ENCODE measurements at places on chromosomes 5 and 9.

DNA sequence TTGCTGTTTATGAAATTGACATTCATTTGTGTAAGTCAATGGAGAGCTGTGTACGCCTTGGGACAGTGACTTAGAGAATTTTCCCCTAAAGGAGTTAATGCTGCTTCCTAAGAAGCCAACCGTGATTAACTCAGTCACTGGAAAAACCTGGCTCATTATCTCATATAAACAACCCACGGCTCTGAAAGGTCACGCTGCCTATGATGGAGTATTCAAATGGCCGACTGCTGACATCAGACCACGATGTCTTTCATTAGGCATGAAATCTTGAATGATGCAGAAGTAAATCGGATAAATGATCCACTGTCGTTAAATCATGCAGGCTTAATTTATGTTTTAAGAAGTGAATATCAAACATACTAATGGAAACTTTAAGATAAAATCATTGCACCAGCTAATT, 603.7 kb downstream of the RAB3C start:
- DNase-seq: no peak

DNA sequence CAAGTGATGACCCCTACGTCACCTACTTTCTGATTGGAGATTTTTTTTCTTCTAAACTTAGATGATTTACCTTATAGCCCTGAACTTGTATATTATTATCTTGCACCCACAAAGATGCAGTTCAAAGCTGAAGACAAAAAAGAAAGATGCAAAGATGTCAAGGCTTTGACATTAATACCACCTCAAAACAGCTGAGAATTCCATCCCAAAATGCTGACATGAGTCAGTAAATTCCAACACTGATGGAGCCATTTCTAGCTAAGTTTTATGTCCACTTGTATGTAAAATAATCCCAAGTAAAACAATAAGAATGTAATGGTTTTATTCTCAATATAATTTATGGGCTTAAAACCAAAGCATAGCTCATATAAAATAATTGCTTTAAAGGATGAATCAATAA, 91.5 kb upstream of the CDH9 start:
- DNase-seq: no peak

DNA sequence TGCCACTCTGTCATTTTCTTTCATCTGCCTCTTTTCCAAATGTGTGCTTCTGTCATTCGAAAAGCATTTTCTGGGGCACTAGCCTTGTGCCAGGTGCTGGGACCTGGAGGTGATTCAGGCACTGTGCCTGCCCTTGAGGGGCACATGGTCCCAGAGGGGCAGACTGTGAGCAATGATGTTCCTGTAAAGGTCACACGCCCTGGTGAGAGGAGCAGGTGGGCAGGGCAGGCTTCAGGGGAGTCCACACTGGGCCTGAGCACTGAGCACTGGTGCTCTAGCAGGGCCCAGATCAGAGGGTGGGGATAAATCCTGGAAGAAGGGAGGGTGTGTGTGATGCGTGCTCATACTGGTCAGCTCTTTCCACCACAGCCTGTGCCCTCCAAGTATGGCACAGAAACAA, 77.8 kb downstream of the COL15A1 start:
- no peak for DNase-seq

- DNase-seq: no peak
Observed at GRCh38 chr9:87659534-87660419, 66.1 kb upstream of the CTSL start.

- no peak for DNase-seq
Observed at GRCh38 chr5:62902126-62902525, 323.5 kb downstream of the LRRC70 start.

GRCh38 chr9:134666831-134667230, 25.2 kb downstream of the COL5A1 start:
- peak; percentile 54 for DNase-seq

Measured in AG10803 (cell line).